ENCODE measurements at places on chromosomes 12 and 14.

GRCh38 chr12:3047961-3048360 is 29.2 kb upstream of the TSPAN9 start:
- DNase-seq: no peak

- no peak for DNase-seq
Measured at GRCh38 chr14:77024171-77024691, 4.3 kb downstream of the IRF2BPL start.

DNA sequence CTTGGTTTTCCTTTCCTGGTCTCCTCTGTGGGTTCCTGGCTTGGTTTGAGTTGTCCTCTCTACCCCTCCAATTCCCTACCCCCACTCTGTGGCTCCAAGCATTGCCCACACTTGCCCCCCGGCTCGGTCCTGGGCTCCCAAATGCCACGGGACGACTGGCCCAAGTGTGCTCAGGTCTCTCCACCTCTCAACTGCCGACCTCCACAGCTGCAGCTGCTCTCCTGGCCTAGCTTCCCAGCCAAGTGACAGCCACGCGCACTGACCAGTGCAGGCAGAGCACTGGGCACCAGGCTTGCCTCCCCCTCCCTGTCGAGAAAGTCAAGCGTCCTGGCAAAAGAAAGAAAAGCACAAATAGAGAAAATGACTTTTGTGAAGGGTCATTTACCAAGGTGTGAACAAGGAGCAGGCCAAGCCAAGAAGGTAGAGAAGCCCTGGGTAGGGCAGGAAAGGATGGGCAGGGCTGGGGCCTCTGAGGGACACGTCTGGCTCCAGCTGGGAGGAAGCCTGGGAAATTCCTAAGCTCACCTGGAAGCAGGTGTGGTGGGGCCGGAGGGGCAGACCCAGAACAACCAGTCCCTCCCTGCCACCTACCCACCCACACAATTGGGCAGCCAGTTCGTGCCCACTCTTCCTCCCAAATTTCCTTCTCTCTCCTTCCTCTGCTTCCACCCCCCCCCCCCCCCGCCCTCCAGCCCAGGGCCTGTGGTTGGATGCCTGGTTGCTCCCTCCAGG is 1.8 kb upstream of the CEP170B start:
- DNase-seq: no peak

- DNase-seq: no peak
Measured at GRCh38 chr12:66331016-66331415, 28.7 kb downstream of the HELB start.

GRCh38 chr14:31770271-31770670 is 209.1 kb downstream of the NUBPL start:
- no peak for DNase-seq

DNA sequence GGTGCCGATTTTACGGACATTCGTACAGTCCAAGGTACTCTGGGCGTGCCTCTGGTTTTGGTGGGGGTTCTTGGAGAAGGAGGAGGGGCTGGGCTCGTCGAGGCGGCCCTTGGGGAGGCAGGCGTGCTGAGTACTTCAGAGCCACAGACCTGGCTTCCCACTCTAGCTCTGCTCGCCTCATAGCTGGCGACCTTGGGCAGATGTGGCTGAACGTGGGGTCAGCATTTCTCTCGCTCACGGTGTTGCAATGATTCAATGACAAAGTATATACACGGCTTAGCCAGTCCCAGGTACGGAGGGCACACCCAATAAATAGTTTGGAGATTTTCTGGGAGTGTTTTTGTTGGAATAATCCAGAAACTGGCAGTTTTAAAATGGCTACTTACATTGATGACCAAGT is 75.1 kb downstream of the FOXN4 start:
- DNase-seq: no peak

DNA sequence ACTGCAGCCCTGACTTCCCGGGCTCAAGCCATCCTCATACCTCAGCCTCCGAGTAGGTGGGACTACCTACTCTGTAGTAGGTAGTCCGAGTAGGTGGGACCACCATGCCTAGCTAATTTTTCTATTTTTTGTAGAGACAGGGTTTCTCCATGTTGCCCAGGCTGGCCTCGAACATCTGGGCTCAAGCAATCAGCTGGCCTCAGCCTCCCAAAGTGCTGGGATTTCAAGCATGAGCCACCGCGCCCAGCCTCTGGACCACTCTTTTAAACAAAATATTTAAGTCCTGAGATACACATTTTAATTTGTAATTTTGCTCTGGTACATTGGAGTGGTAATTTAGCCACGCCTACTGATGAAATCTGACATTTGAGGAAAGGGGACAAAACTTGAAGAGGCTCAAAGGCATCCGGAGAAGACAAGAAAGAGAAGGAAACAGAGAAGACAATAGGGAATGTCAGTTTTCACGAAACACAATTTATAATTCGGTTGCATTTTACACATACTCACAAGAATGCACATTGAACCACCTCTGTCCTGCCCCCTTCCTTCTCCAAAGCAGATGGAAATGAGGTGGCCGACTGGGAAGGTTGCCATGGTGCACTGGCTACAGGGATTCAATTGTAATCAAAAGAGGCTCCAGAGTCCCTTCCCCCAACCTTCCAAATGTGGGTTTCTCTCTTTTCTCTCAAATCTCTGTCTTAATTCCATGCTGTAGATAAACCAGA is 9.7 kb upstream of the TUBA1A start:
- DNase-seq: no peak

DNA sequence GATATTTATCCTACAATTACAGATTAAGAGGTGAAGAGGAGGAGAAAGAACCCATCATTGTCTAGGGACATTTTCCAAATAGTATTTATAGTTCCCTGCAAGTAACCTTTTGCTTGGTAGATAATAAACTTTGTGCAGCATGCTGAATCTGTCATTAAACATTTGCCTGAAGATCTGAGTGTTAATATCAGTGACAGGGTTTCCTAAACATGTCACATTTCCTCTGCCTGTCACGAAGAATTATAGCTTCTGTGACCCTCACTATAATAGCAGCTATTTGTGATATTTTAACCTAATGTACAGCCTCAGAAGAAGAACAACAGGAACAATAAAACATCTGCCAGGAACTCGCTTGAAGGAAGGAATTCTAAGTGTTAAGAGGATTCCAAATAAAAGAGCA is 350.3 kb downstream of the GXYLT1 start:
- no peak for DNase-seq

DNA sequence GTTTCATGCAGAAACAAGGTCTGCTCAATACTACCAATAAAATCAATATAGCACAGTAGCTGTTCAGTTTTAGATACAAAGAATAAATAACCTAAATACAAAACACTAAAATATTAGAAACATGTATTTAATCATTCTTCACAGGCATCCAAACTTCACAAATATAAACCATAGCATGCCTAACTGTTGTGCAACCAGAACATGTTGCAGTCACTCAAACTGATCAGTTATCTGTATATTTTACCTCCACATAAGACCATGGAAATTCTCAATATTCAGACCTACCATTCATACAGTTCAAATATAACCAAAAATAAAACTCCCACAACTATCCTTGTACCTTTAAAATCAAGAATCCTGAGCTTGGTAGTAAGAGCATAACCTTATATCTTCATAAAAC is 83.1 kb upstream of the PAWR start:
- no peak for DNase-seq

DNA sequence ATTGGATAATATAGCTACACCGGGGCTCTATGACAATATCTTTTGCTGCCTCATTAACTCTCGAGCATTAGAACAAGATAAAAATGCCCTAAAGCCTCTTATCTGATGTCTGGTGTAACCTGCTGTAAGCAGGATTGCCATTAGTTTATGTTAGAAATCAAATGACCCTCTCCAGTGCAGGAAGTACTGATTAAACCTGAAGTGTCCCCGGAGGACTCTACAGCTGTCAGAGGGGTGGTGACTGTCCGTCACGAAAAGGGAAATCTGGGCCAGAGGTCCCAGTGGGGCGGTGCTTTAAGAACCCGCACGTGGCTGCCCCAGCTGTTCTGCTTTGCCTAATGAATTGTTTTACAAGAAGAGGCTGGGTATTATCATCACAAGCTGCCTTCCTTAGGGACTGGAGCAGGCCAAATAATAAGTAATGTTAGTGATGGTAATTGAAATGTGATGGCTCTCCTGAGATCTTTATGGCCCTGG is 55.7 kb downstream of the LIN52 start:
- DNase-seq: no peak

GRCh38 chr12:123077298-123078119 is 73.4 kb downstream of the PITPNM2 start:
- DNase-seq: no peak

DNA sequence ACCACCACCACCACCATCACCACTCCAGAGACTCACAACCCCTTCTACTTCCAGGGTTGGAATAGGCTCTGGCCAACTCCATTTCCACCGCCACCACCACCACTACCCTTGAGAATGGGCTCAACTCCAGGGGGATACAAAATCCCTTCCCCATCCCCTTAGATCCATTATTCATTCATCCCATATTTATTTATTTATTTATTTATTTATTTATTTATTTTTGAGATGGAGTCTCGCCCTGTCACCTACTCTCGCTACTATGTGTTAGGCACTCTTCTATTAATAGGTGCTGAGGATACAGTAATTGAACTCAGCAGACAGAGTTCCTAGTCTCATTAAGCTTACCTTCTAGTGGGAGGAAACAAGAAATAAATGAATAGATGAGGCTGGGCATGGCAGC is 4.8 kb upstream of the ADCY6 start:
- DNase-seq: no peak

DNA sequence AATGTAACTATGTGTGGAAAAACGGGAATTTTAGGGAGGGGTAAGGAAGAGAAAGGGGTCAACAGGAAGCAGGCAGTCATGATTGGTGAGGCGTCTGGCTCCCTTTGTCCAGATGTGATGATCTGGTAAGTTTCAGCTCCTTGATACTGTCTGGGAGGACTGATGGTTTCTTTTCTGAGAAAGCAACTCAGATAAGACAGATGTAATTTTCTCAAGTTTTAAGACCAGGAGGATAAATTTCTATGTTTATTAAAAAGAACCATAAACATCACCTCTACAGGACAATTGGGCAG is 21.9 kb upstream of the AMN1 start:
- no peak for DNase-seq

- DNase-seq: no peak
Measured at GRCh38 chr12:109686523-109686922, 27.1 kb upstream of the FAM222A start.

- DNase-seq: no peak
Measured at GRCh38 chr14:105168496-105168978, at the start of gene JAG2. TSS of gene JAG2 (minus strand) at chr14:105168776. CDS start at chr14:105168420, 356 bp downstream.

- DNase-seq: no peak
Measured at GRCh38 chr12:24615967-24616411, 332.9 kb downstream of the BCAT1 start.

DNA sequence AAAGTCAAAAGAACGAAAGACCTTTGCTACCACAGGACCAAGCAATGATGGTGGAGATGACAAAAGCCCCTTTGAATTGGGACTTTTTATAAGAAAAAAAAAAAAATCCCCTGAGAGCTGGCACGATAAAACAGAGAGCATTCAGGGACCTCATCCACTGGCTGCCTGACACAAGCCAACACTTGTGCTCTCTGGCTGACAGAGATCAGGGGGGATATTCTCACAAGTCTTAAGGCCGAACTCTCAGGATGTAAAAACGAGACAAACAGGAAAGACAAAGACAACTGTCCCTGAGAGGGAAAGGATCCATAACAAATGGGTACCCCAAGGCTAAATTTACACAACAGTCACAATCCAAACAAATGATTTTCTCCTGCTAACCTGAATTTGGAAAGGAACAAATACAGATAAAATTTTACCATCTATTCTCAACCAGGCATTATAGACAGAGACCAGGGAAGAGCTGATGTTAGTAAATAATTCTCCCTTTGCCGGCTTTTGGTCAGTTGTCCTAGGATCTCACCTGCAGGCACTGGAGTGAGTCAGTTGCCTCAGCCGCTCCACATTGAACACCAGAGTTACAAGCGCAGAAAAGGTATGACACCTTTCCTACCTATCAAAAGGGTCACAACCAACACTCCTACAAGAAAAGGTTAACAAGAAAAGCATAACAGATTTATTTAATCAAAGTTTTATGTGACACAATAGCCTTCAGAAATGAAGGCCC is 37.9 kb upstream of the GARIN6 start:
- no peak for DNase-seq

- no peak for DNase-seq
Measured at GRCh38 chr14:35963209-35963608, 137.1 kb downstream of the BRMS1L start.

GRCh38 chr12:32398181-32398580 is 1.2 kb upstream of the FGD4 start:
- DNase-seq: no peak

DNA sequence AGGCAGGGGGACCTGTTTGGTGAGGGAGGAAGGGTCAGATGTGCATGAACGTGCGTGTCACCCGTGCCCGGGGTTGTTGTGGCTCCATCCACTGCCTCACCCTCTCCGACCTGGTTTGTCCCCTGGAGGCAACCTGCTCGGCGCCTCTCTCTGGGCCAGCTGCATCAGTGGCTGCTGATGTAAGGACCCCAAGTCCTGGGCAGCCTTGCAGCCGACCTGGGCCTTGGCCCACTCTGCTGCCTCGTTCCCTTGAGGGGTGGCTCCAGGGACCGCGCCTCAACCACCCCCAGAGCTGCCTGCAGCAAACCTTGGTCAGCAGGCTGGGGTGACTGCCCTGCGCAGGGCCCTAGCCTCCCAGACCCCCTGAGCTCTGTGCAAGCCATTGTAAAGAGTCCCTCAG is 351.7 kb downstream of the TMEM121 start:
- no peak for DNase-seq

DNA sequence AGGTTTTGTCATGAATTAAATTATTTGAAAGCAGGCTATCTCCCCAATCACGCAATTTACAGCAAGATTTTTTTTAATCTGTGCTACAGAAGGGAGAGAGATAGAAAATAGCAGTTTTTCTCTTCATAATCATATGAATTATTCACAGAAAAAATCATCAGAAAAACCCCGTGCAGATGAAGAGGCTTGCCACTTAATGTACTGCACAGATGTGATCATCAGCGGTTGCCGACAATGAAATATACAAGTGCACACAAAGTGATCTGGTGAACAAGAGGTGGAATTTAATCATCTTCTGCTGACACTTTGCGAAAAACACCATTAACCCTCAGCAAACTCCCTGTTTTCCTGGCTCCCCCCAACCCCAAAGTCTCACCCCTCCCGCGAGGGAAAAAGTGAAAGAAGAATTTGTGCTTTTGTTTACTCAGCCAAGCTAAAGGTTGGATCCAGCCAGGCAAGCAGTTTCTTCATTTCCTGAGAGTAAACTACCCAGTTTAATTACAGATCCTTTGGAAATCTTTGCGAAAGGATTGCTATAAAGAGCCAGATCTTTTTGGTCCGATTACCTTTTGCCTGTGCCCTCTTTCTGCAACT is 3.1 kb upstream of the LMO3 start:
- DNase-seq: no peak

- DNase-seq: no peak
Measured at GRCh38 chr12:69084816-69085378, 151.9 kb upstream of the CPM start.

Data from urinary bladder (tissue), 4 donors.